ENCODE measurements at places on chromosomes 3 and 15. TPM values are rescaled to one million over a fixed set of nuclear protein-coding genes. Genes with fewer than 3 reads are reported as not detected.

DNA sequence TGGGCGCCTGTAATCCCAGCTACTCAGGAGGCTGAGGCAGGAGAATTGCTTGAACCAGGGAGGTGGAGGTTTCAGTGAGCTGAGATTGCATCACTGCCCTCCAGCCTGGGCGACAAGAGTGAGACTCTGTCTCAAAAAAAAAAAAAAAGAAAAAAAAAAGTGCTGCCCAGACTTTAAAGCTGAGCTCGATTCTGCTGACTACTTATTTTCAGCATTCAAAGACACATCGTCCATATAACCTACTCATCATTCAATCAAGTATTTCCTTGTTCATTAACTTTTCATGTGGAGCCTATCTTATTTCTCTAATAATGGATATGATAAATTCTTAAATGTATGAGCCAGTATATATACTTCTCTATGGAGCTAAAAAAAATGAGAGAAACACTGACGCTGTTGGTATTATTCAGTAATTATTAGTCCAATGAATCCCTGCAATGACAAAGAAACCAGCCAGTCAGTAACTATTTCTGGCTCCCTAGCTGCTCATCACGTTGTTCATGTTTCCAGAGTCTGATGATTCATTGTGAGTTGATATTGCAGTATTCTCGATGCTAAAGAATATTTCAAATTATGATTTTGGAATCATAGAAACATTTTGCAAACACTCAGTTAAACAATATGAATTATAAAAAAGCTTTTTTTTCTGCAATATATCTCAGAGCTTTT, 111.9 kb downstream of the RAP2B start:
- DNase-seq = no peak

DNA sequence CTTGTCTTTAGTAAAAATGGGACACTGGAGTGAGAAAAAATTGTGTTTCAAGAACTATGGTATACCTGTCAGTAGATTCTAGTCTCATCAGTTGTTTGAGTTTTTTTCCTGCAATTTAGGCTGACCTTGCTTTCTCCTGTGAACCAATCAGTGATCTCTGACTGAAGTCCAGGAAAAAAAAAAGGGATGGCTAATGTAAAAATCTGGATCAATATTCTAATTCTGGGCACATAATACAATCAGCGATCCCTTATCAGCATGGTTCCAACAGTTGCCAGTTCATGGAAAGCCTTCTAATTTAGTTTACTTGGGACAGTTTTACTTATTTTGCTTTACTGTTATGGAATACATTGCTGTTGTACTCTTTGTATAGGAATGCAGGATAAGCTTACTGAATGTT, 17.0 kb downstream of the TRPM7 start:
- DNase-seq = no peak

DNA sequence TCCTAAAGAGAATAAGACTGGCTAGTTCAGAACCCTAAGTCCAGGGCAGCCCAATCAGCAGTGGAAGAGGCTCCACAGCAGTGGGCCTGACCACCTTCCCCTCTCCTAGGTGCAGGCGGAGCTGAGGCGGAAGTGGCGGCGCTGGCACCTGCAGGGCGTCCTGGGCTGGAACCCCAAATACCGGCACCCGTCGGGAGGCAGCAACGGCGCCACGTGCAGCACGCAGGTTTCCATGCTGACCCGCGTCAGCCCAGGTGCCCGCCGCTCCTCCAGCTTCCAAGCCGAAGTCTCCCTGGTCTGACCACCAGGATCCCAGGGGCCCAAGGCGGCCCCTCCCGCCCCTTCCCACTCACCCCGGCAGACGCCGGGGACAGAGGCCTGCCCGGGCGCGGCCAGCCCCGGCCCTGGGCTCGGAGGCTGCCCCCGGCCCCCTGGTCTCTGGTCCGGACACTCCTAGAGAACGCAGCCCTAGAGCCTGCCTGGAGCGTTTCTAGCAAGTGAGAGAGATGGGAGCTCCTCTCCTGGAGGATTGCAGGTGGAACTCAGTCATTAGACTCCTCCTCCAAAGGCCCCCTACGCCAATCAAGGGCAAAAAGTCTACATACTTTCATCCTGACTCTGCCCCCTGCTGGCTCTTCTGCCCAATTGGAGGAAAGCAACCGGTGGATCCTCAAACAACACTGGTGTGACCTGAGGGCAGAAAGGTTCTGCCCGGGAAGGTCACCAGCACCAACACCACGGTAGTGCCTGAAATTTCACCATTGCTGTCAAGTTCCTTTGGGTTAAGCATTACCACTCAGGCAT, 33.7 kb downstream of the VIPR1 start:
- peak; percentile 62 for DNase-seq

DNA sequence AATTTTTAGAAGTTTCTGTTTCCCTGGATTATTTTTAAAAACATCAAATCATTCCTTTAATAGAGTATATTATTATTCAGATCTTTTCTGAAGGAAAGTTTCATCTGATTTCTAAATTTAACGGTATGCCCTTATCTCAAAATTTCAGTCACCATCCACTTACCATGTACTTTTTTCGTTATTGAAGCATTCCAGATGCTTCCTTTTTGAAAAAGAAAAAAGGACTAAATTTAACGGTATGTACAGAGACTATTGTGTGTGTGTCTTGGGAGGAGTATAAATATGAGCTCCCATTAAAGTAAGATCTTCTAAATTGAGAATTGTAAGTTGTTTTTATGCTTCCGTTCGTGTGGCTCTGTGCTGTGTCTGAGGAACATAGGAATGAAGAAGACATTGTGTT, 517.4 kb upstream of the GOLIM4 start:
- DNase-seq = no peak

- no peak for DNase-seq
Measured at GRCh38 chr3:197592361-197593045, 36.7 kb upstream of the BDH1 start.

- peak; percentile 36 for DNase-seq
Measured at GRCh38 chr15:81575436-81576123, 201.6 kb upstream of the TMC3 start.

- peak; percentile 53 for DNase-seq
Measured at GRCh38 chr15:76058714-76059319, 968 bp upstream of the TMEM266 start.

- DNase-seq = no peak
Measured at GRCh38 chr3:141992512-141992911, 116.1 kb downstream of the ATP1B3 start.

GRCh38 chr3:51703761-51704510, 2.9 kb upstream of the GRM2 start:
- DNase-seq = no peak

DNA sequence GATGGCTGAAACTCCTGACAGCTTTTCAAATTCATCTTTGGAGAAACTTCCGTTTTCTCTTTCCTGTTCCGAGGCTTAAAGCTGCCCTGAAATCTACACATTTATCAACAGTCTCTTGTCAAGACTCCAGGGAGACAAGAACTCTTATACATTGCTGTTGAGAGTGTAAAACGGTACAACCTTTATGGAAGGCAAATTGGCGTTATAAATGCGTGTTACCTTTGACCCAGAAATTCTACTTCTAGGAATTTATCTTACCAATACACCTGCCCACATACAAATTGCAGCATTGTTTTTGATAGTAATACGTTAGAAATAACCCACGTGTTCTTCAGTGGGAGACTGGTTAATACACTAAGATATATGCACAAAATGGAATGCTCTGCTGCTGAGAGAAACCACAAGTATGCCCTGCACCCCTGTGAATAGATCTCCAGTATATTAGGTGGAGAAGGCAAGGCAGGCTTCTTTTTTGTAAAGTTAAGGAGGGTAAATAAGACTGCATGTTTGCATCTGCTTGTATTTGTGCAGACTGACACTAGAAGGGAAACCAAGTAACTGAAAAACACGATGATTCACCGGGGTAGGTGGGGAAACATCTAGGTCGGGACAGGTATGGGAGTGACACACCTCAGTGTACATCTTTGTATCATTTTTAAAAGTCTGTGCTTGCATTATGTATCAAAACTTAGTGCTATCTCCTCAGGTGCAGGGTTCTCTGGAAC, 97.5 kb downstream of the IGF1R start:
- DNase-seq = no peak

DNA sequence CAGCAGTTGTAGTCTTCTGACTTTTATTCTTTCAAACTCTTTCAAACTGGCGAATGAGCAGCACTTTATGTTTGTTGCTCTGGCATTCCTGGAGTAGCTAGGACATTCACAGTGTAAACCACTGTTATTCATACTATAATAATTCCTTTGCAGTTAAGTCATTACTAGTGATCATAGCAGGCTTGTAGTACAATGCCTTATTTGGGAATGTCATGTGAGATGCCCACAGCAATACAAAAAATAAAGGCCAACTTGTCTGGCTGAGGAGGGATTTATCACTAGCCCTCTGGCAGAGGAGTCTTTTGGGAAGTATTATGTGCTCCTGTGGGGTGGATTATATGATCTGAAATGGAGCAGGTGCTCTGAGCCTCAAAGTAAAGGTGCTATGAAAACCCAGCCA, 197.2 kb downstream of the VGLL3 start:
- no peak for DNase-seq

- DNase-seq = peak; percentile 35
Measured at GRCh38 chr3:13544293-13544831, 4.6 kb upstream of the FBLN2 start.

CTXN2 gene
- 0.05 TPM for polyA plus RNA-seq

SHF gene
- polyA plus RNA-seq = 4.4 TPM

PARP15 gene
- polyA plus RNA-seq = 1.3 TPM

ATP13A5 gene
- polyA plus RNA-seq = not detected
